ENCODE measurements at places on chromosomes 13 and 19.
A peak's percentile ranks its signal among the peaks of the same experiment; 100 is the strongest.

DNA sequence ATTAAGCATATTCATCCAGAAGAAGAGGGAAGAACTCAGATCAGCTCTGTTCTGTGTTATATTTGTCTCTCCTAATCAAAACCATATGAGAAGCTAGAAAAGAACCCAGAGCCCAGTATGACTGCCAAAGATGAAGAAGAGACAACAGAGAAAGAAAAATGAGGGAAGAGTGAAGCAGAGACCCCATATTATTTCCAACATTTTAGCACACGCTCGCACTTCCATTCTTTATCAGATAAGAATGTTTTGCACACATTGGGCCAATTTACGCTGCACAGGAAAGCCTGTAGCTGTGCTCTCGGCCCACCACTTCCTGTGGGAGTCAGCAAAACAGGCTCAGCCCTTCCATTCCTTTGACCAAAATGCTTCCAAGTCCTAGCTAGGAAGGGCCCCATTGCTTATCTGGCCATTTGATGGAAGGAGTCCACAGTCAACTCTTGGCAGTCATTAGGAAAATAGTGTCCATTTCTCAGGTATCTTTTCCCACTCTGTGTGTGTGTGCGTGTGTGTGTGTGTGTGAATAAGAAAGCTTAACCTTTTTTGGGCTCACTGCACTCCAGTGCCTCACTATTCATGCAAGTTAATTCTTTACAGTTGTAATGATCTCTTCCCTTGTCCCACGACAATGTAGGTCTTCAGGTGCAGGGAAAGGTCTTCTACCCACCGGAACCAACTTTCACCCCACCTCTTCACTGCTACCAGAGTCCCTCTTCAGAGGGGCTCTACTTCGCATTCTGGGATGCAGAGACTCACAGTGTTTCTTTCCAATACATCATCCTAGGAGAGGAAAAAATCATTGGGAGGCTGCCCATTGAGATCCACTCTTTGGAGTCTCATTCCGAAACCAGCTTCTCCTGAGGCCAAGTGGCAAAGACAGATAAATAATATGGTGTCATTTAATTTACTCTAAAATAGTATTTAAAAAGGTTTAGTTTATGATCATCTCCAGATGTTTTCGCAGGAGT lies 237.5 kb downstream of the COG6 start:
- peak; percentile 9 for DNase-seq

DNA sequence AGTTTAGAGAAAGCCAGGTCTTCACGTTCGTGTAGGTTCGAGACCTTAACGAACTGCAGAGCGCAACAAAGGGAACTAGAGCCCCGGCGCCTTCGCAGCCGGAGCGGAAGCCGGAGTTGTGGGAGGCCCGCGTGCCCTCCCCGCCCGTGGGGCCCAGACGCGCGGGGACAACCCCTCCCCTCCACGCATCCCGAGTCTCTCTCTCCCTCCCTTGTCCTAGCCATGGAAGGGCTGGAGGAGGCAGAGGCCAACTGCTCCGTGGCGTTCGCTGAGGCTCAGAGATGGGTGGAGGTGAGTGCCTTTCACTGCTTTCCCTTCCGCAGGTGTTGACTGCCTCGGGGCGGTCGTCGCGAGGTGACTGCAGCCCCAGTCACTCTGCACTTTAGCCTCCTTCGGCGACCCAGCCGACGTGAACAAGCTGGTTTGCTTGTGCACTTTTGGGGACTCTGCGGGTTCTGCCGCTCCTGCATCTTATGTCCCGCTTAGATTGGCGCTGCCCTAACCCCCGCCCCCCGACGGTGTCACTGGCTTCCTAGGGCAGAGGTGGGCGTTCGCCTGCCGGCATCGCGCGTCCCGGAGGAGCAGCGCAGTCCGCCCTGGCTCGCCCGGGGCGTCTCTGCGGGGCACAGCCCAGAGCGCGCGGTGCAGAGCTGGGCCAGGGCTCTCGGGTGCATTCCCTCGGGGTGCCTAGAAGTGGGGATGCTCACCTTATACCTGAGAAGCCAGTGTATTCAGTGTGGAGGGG lies 478 bp downstream of the LMO7 start:
- peak; percentile 22 for DNase-seq

GRCh38 chr13:98824376-98825160 lies 72.1 kb upstream of the SLC15A1 start:
- DNase-seq = no peak

DNA sequence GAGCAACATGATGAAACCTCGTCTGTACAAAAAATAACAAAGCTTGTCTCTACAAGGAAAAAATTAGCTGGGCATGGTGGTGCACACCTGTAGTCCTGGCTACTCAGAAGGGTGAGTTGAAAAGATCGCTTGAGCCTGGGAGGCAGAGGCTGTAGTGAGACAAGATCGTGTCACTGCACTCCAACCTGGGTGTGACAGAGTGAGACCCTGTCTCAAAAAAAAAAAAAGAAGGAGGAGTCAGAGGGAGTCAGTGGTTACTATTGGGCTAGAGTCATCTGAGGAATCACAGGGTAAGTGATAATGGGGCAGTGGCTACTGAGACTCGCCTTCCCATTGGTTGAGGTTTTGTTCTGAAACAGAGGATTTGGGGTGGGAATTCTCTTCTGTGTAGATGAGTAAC lies 1.9 kb upstream of the GPI start:
- no peak for DNase-seq

- no peak for DNase-seq
Observed at GRCh38 chr19:28981518-28981917, 231.4 kb downstream of the UQCRFS1 start.

DNA sequence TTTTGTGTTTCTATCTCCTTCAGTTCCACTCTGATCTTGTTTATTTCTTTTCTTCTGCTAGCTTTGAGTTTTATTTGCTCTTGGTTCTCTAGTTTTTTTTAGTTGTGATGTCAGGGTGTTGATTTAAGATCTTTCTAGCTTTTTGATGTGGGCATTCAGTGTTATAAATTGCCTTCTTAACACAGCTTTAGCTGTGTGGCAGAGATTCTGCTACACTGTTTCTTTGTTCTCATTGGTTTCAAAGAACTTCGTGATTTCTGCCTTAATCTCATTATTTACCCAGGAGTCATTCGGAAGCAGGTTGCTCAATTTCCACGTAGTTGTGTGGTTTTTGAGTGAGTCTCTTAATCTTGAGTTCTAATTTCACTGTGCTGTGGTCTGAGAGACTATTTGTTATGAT lies 251.7 kb upstream of the HTR2A start:
- DNase-seq = no peak

DNA sequence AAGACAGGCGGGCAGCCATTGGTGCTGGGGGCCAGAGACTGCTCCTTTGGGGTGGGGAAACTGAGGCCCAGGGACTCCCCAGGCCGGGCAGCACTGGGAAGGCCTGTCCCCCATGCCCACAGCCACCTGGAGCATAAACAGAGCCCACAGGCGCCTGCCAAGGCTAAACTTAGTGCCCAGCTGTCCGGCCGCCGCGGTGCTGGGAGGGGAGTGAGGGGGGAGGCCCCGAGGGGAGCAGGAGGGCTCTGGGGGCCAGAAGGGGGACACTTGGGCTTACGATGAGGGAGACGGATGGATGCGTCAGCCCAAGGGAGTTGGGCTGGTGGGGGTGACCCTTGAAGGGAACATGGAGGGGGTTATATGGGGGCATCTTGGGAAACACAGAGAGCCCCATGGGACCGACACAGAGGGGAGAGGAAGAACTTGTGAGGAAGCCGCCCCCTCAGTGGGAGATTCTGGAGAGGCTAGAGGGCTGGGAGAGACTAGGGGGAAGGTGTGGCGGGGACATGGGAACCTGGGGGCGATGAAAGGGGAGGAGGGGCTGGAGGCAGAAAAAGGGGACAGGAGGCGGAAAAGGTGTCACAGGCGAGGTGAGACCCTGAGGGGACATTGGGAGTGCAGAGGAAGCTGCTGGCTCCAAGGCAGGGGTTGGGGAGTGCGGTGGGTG lies 2.2 kb downstream of the CERS1 start:
- no peak for DNase-seq

DNA sequence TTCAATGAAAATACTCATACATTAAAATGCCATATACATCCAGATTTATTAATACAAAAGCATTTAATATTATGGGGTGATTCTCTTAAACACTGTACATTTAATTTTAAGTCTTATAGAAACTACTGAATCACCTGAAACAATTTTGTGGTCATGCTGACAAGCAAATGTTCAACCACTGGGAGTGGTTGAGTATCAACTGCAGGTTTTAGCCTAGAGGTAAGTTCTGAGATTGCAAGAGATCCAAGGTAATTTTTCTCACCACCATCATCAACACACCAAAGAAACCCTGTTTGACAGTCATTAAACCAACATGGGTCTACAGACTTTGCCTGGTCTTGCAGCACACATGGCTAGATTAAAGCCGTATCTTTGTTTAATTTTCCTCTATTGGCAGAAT lies 196.3 kb downstream of the LHFPL6 start:
- no peak for DNase-seq

DNA sequence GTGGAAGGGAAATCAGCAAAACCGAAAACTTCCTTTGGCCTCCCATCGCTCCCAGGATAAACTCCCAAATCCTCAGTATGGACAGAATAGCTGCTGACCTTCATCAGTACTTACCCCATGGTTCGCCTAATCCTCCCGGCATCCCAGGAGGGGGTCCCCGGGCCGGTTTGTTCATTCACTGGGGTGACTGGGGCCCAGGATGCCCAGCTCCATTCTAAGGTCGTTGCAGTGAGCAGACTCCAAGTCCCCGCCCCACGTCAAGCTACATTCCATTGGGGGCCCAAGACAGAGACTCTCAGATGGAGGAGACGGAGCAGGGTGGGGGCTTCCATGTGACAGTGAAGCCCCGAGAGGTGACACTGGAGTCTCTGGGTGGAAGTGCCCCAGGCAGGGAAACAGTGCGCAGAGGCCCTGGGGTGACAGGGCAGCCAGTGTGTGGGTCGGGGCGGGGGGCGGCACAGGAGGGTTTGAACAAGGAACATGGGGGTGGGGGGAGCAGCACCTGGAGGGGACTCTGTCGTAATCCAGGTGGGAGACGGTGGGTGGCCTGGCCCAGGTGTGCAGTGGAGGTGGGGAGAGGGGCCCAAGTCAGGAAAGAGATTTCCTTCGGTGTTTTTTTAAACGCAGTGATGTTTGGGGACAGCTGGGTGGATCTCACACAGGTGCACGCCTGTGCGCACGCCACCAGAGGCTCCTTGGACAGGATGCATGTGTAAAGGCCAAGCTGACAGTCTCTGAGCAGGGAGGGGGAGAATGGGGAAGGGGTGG lies 5.1 kb downstream of the SSBP4 start:
- no peak for DNase-seq

DNA sequence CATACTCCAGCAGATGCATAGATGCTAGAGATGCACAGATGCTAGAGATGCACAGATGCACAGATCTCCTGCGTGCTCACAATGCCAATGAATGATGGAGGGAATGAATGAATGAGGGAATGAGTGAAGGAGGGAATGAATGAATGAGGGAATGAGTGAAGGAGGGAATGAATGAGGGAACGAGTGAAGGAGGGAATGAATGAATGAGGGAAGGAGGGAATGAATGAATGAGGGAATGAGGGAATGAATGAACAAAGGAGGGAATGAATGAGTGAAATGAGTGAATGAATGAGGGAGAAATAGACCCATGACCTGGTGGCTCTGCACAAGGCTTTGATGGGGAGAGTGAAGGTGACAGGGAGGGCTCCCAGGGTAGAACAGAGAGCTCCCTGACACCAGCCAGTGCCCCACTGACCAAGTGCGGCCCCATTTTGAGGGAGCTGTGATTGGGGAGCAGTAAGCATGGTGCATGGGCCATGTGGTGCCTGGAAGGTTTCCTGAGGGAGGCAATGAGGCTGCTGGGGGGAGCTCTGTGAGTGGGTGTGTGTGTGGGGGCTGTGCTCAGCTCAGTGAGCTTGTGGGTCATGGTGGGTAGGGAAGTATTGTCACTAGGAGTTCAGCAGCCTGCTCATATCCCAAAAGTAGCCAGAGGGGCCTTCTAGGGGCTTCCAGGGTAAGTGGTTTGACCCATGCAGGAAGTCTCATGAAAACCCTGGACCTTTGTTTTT lies 12.7 kb downstream of the SLC27A1 start:
- no peak for DNase-seq

GRCh38 chr13:37039896-37040295 lies 19.6 kb downstream of the SUPT20H start:
- DNase-seq = no peak

DNA sequence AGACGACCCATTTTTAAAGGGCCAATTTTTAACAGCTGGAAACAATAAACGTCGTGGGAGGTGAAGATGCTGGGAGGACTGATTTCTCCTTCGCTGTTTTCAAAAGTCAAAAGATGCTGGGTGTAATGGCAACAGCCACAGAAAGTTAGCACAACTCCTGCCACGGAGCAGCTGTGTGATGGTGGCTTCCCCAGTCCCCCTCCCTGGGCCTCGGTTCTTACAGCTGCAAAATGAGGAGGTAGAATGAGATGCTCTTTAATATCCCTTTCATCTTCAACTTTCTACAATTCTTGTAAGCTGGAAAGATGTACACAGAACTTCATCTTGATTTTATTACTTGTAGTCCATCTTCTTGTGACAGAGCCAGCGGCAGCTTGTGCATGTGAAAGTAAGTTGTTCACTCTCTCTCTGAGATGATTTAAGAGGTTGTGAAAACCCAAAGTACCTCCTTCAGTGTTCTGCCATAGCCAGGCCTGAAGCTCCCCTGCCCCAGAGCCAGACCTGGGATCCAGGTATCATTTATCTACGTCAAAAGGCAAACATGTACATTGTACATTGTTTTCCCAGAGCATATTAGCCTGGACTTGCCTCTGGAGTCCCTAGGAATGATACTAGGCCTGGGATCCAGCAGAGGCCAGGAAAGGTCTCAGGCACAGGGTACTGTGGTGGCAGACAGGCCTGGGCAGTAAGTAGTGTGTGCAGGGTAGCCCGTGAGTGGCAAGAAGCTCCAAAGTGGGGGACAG lies 3.4 kb upstream of the UBE2L5 start:
- DNase-seq = no peak

DNA sequence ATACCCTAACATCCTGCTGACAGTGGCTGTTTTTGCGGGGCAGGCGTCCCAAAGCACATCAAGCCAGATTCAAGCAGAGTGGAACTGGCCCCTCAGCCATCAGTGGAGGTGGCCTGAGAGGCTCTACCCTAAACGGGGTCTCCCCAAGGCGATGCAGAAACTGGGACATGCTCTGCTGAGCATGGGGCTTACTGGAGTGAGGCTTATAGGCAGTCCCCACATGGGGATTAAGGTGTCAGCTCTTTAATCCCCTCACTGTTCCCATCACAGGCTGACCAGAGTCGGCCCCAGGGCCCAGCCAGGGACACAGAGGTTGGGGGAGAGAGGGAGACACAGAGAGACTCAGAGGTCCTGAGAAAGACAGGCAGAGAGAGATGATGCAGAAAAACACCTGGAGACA lies 17.0 kb downstream of the CYP2F1 start:
- DNase-seq = no peak
